IMR-90 (cell line): ENCODE measurements at places on chromosomes 12 and 14. TPM values are rescaled to one million over a fixed set of nuclear protein-coding genes. Genes with fewer than 3 reads are reported as not detected.

Gene SERPINA3
- under 0.01 and 0.36 TPM in 2 replicates for total RNA-seq

Gene NRDE2
- 7.5 and 9.3 TPM in 2 replicates for total RNA-seq

Gene KCNK13
- not detected in 2 replicates for total RNA-seq

Gene SLC39A5
- not detected in 2 replicates for total RNA-seq

Gene TMCC3
- total RNA-seq = 0.28 and 0.36 TPM in 2 replicates

Gene SLC6A12
- total RNA-seq = not detected in 2 replicates

Gene TCHP
- 6.1 and 11.4 TPM in 2 replicates for total RNA-seq

Gene ASPG
- not detected in 2 replicates for total RNA-seq

Gene OR6C75
- not detected in 2 replicates for total RNA-seq

Gene PNP
- total RNA-seq = 60.3 and 68.8 TPM in 2 replicates

Gene MUCL1
- total RNA-seq = not detected in 2 replicates

Gene KERA
- not detected in 2 replicates for total RNA-seq

Gene RIPK3
- total RNA-seq = not detected in 2 replicates

Gene CEBPE
- total RNA-seq = not detected in 2 replicates

Gene ALX1
- not detected in 2 replicates for total RNA-seq

Gene SOX5
- 11.9 and 13.1 TPM in 2 replicates for total RNA-seq

Gene SRGAP1
- total RNA-seq = 10.0 and 14.4 TPM in 2 replicates

Gene LPAR5
- total RNA-seq = not detected in 2 replicates

Gene DDX47
- total RNA-seq = 77.8 and 104 TPM in 2 replicates

Gene NABP2
- 29.2 and 31.4 TPM in 2 replicates for total RNA-seq

Gene KRT73
- not detected in 2 replicates for total RNA-seq

Gene TSPAN11
- 0.18 and 0.28 TPM in 2 replicates for total RNA-seq

Gene HOXC12
- total RNA-seq = not detected in 2 replicates

Gene ST8SIA1
- 0.28 TPM in 1 of 2 replicates, not detected in the other for total RNA-seq
